ENCODE measurements at places on chromosomes 12 and 14.

- DNase-seq: no peak
Observed at GRCh38 chr14:73223049-73223448, 14.3 kb upstream of the PAPLN start.

DNA sequence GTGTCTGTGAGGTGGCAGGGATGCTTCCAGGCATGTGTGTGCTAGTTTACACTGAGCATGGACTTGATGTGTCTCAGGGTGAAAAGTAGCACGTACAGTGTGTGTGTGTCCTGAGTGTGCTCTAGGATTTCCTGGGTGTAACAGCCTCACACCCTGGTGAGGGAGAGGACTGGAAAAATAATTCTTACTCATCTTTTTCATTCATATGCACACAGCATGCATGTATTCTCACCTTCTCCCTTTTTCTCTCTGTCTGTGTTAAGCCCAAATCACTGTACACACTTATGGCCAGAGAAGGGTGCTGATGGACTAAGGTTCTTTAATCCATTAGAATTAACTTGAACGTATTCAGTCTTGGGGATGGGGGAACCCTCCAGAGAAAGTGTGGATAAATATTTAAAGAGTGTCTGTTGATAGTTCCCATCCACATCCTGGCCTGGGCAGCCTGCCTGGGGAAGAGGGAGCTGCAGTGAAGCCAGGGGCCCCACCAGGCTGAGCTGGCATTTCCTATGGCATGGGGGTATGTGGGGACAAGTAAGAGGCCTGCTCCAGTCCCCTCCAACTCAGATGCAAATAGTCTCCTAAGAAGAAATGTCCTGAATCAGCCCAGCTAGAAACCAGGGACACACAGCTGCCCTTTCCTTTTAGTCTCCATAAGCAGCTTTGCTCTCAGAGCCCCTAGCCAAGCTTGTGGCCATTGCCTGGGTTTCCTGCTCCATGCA is 1.1 kb upstream of the HOXC8 start:
- peak; percentile 39 for DNase-seq

- no peak for DNase-seq
Observed at GRCh38 chr12:1814266-1814665, 6.1 kb upstream of the LRTM2 start.

- DNase-seq: no peak
Observed at GRCh38 chr12:27233814-27234213, 10.3 kb upstream of the STK38L start.

DNA sequence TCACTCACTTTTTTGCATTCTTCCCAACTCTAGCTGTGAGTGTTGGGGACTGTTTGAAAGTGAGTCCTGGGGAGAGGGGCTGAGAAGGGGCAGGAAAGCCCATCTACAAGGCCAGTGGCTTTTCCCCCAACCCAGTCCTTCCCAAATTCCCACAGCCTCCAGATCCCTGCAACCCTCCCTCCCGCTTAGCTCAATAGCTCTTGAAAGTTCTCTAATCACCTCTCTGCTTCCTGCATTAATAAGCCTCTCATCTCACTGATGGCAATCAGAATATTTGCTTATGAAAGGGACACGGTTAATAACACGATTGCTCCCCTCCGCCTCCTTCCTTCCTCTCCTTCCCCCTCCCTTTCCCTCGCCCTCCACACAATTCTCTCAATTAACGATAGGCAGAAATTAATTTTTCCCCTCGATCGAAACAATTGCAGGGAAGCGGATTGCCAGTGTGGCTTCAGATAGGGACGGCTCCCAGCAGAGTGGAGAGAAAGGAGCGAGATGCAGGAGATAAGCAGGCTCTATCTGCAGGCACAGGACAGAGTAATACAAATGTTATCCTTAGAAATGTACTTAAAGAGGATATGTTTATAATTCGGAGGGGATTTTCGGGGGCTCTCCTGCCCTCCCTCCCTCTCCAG is 15.1 kb upstream of the GPATCH2L start:
- DNase-seq: no peak

DNA sequence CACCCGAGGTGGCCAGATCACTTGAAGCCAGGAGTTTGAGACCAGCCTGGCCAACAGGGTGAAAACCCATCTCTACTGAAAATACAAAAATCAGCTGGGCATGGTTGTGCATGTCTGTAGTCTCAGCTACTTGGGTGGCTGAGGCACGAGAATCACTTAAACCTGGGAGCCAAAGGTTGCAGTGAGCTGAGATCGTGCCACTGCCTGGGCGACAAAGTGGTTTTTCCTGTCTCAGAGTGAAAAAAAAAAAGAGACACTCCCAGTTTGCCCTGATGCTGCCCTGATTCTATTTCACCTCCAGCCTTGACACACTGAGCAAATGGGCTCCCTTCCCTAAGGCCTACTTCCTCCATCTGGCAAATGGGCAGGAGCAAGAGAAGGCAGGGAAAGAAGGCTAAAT is 28.5 kb upstream of the PLEK2 start:
- no peak for DNase-seq

GRCh38 chr12:124152731-124153130 is 142.2 kb upstream of the RFLNA start:
- no peak for DNase-seq

GRCh38 chr12:75457191-75457590 is 23.4 kb upstream of the GLIPR1 start:
- DNase-seq: no peak

DNA sequence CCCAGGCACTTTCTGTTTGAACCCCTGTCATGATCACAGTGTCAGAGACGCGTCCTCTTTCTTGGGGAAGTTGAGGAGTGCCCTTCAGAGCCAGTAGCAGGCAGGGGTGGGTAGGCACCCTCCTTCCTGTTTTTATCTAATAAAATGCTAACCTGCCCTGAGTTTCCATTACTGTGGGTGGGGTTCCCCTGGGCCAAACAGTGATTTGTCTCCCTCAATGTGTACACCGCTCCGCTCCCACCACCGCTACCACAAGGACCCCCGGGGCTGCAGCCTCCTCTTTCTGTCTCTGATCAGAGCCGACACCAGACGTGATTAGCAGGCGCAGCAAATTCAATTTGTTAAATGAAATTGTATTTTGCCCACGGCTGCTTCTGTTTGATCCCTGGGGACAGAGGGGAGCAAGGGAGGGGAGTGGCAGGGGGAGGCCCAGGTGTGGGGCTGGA is 5.1 kb downstream of the SHMT2 start:
- DNase-seq: no peak

DNA sequence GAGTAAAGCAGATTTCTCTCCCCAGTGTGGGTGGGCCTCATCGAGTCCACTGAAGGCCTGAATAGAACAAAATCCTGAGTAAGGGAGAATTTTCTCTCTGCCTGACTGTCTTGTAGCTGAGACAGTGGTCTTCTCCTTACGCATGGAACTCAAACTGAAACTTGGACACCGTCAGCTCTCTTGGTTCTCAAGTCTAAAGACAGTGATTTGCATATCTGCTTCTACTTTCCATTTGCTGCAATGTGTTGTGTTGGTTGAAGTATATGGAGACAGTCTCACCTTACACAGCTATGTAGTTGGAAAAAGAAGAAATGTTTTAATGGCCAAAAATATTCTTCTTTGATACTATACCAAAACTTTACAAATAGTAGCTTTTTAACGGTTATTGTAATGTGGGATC is 160.2 kb upstream of the LMNTD1 start:
- DNase-seq: no peak

GRCh38 chr12:84912198-84913128 is at the start of gene SLC6A15:
Gene SLC6A15, minus strand, starts transcription at chr12:84912799. Its CDS starts 20,679 bp downstream, at chr12:84892120.
- peak; percentile 24 for DNase-seq

GRCh38 chr14:68787092-68787992 is 5.5 kb downstream of the ZFP36L1 start:
- DNase-seq: no peak

DNA sequence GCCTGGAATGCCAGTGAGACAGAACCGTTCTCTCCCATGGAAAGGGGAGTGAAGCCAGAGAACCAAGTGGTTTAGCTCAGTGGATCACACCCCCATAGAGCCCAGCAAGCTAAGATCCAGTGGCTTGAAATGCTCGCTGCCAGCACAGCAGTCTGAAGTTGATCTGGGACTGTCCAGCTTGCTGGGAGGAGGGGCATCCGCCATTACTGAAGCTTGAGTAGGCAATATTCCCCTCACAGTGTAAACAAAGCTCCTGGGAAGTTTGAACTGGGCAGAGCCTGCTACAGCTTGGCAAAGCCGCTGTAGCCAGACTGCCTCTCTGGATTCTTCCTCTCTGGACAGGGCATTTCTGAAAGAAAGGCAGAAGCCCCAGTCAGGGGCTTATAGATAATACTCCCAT is 374.3 kb upstream of the DCN start:
- no peak for DNase-seq
